ENCODE measurements at places on chromosomes 1 and 21.
A peak's percentile ranks its signal among the peaks of the same experiment; 100 is the strongest.

DNA sequence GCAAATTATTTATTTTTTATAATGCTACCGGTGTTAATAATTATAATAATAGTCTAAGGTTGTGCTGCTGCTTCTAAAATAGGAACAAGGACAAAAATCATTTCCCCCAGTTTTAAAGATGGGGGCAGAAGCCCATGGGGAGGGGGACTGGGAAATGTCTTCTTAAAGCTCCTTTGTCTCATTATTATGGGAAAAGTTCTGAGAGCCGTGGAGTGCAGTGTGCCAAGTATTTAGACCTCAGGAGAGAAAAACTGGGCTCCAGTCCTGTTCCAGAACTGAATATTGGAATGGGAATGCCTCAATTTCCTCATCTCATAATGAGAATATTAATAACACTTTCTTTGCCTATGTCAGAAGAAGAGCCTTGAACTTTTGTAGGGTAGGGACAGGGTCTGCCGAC is 40.9 kb upstream of the ATF3 start:
- DNase-seq, result no peak

DNA sequence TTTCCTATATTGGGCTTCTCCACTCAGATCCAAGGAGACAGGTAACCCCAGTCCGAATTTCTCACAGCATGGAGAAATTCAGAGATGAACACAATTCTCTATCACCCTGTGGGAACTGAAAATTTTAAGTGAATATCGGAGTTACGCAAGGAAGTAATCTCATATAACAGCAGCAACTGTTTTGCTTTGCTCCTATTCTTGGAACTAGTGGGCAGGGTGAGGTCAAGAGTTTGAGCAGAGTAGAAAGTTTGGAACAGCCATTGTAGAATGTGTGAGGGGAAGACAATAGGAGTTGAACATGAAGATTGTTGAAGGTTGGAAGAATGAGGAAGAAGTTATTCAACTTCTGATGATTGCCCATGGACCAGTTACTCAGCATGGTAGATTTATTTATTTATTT is 24.3 kb upstream of the SLC35D1 start:
- no peak for DNase-seq

DNA sequence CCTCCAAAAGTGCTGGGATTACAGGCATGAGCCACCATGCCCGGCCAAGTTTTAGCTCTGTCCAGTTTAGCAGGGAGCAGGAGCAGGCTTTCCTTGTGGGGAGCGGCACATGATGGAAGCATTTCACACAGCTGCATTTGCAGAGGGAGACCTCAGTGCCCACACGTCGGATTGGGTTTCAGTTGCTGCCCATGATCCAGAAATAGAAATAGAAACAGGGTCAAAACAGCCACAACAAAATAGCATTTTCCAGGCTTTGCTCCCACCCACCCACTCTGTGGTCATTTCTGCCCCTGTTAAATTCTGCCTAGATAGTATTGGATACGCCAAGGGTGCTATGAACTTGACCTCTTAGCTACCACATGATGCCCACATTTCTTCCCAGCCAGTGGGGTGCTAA is 128.4 kb downstream of the CNIH3 start:
- DNase-seq, result no peak

DNA sequence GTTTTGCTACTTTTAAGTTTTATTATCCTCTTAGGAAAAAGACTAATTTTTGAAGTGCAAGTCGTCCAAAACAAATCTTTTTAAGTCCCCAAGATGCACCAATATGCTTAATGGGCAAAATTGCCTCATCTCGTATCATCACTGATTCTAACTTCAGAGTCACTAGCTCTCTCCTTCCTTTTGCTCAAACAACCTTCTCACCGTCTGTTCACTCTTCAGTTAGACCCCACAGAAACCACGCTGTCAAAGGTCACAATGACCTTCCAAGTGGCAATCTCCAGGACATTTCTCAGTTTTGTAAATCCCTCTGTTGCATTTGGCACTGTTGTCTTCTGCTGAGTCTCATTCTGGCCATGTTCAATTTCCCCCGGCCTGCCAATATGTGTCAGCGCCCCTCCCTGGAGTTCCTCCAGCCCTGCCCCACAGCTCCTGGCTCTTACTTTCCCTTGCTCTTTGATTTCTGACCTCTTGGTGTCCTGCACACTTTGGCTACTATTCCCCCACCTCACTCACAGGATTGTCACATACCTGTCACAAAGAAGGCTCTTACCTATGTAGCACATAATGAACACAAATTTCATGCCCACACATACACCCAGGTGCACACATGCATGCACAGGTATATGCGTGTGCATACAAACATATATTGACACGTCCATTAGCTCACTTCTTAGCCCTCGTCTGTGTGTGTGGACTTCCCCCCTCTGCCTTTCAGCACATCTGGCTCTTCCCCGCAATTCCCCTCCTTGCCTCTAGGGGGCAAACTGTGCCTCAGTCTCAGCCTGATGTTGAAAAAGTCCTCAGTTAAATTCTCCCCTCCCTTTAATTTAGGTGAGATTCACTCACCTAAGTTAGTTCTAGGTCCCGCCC is 354.0 kb upstream of the DUSP10 start:
- DNase-seq, result peak; percentile 63

DNA sequence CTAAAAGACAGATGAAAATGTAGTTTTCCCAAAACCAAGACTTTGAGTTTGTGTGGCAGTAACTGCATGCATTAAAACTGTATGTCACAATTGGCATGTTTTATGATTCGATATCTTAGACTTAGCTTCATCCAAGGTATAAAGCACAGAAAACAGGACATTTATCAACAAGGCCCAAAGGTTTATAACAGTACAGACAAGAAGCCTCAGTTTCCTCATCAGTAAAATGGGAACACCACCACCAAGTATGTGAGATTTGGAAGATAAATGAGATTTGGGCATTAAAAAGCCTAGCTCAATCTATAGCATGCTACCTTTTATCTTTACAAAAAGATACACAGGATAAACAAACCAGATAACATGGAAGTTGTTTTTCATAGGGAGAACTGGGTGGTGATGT is 128.5 kb downstream of the DAB1 start:
- no peak for DNase-seq

GRCh38 chr1:230069796-230070195 is 2.8 kb downstream of the GALNT2 start:
- DNase-seq, result no peak

DNA sequence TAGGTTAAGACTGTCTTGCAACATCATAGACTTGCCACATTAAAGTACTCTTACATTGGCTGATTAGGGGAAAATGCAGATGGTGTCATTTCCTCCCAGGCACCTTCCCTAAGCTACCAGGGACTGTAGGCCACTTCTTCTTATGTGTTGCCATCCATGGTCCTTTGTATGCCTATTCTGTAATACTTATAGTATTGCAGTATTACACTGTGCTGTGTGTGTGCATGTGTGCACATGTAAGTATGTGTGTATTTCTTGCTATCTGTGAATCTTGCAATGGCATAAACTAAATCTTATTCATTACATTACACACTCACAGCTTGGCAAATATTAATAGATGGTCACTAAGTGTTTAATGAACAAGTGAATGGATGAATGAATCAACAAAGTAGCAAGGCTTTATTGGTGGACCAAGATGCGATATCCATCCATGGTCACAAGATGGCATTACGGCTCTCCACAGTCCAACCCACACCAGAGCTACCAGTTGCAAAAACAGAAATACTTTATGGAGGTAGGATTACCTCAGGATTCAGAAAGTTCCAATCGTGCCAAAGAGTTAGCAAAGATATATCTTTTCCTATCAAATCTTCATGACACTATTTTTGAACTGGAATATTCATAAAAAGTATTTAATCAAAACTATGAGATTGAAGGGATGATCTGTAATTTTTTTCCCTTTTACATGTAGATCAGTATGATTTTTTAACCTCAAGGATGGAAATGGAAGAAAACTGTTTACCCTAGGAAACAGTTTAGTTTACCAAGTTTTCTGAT is 160.2 kb downstream of the DENND1B start:
- DNase-seq, result peak; percentile 10

DNA sequence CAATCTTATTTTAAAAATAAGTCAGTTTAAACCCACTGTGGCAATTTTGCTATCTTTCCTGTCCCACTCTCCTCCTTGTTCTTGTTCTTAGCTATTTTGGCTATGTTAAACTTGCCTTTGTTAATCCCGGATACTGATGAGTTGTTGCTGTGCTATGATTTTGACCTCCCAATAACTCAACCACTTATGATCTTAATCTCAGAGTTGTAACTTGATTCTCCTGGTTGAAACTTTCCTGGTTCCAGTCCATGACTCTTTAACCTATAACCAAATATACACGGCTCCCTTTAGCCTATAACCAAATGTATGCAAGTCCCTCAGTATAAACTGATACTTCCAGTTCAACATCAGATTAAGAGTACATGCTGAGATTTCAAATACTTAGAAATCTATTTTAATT is 15.6 kb upstream of the ACADM start:
- no peak for DNase-seq
